ENCODE measurements at places on chromosomes 1 and 21.

- no peak for DNase-seq
Measured at GRCh38 chr1:231557898-231558707, 29.6 kb downstream of the TSNAX start.

DNA sequence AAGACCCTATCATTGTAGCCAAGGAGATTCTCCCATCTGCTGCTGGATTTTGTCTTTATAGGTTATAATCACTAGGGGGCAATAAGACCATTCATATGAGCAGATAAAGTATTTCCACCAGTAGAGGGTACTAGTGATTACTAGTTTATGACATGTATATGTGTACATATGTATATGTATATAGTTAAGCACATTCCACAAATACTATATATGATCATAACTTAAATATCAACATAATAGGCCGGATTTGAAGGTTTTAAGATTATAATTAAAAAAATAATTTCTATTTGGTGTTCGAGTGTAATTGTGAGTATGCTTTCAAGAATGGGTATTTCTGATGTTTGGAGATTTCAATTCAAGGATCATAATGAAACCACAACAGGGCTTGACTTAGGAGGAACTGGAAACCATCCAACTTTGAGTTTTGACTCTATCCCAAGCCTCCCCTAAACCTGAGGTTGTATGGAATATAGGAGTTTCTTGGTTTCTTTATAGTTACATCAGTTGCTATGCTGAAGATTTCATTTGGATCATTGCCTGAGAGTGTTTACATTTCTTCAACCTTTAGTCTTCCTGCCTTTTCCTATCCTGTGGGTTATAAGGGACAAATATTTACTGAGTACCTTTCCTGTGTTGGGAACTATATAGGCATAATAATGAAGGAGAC, 16.9 kb downstream of the TCEANC2 start:
- no peak for DNase-seq

DNA sequence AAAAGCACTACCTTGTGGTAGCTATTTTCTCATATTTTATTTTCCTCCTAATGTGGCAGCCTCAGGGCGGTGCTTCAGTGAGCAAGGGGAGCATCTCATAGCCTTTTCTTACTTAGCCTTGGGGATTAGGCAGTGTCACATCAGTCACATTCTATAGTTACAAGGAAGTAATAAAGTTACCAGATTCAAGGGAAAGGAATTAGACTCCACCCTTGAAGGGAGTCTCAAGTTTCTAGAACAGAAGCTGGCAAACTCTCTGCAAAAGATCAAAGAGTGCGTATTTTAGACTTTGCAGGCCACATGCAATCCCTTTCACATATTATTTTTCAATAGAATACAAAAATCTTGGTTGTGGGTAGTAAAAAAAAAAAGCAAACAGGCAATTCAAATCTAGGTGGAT, 350.4 kb downstream of the AMY1C start:
- no peak for DNase-seq

DNA sequence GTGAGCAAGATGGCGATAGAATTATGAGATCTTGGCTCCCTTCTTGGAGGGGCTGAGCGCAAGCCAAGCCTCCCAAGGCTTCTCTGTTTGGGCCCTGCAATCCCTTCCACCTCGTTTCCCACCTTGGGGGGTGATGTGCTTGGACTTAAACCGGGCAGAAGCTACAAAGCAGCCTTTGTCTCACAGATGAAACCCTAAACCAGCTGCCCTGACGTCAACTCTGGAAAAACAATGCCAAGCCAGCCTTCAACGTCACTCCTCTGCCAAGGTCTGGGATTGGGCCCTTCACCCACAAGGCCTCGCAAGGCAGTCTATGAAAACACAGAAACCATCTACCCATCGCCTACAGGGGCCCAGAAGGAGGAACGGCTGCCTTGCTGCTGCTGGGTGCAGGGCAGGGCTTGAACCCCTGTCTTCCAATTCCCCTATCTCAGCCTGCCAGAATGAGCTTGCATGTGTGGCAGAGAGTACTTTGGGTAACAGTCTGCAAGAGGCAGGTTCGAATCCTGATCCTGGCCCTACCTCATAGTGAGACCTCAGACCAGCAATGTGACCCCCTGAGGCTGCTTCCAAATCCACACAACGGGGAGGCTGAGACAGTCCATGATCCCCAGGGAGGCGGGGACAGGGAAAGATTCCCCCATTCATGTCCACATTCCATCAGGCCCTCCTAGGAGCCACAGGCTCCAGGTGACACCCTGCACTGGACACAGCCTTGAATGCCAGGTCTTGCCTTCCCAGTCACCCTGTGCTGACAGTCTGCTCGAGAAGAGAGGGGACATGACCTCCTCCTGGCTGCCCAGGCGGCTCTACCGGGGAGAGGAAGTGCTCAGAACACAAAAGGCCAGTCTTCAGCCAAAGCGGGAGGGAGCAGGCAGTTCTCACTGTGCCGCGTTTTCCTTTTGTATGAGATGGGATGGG, 15.0 kb downstream of the IFFO2 start:
- DNase-seq, result no peak

GRCh38 chr1:94602316-94602715, 60.8 kb upstream of the F3 start:
- DNase-seq, result no peak
